ENCODE measurements at places on chromosomes 16 and 17.

DNA sequence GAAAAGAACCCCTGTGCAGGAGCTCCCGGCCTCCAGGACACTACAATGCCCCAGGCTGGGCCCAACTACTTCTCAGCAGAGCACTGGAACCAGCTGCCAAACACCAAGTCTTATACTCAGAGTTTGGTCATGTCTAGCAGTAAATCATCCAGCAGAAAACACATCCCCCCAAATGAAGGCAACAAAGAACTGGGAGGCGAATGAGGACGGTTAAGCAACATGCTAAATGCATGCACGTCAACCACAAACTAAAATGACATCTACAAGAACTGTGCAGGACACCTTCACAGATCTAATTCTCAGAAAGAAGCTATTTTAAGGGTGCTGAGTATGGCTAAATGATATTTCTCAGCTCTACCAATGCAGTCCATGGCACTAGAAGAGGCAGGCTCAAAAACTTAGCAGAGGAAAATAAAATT, 7.6 kb upstream of the IRX5 start:
- no peak for DNase-seq

DNA sequence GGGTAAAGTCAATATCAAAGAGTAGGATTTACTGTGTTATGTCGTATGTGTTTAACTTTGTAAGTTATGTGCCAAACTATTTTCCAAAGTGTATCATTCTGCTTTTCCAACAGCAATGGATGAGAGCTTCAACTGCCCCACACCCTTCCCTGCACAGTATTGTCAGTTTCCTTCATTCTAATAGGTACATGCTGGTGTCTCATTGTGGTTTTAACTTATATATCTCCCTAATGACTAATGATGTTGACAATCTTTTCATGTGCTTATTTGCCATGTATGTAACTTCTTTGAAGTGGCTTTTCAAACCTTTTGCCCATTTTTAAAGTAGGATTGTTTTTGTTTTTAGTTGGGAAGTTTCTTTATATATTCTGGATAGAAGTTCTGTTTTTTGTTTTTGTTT, 3.8 kb downstream of the DDX19B start:
- DNase-seq: no peak

GRCh38 chr17:39823407-39824054, 40.6 kb downstream of the IKZF3 start:
- no peak for DNase-seq

DNA sequence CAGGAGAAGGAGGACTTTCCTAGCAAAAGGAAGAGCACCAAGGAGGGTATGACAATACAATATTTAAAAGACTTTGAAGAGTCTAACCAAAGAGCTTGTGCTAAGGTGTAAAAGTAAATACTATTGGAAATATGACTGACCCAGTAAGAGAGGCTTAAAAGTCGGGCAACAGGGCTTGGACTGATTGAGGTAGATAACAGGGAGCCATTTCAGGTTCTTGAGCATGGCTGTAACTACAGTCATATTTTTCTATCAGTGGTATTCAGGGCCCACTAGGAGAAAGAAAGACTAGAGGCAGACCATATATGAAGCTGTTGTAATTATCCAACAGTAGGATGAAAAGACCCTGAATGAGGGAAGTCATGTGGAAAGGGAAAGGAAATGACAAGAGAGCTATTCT, 62.3 kb downstream of the SMURF2 start:
- DNase-seq: no peak

DNA sequence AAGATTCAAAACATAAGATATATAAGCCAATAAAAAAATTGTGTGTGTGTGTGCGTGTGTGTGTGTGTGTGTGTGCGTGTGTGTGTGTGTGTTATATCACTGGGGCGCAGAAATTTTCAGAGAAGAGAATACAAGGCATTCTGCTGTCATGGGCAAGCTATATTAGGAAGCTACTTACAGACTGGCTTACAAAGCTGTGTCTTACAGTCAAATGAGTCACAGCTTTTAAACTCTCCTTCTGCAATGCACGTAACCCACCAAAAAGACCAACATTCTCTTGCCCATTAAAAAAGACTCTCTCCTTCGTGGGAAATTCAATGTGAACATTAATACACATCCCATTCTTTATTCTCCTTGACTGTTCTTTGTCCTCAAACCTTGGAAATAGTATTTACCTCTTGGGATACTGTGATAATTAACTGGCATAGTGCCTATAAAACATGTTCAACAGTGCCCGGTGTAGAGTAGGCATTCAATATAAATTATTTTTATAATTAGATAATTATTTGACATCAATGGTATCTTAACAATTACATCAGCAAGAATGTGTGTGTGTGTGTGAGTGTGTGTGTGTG, 860.4 kb upstream of the SOX9 start:
- DNase-seq: no peak

DNA sequence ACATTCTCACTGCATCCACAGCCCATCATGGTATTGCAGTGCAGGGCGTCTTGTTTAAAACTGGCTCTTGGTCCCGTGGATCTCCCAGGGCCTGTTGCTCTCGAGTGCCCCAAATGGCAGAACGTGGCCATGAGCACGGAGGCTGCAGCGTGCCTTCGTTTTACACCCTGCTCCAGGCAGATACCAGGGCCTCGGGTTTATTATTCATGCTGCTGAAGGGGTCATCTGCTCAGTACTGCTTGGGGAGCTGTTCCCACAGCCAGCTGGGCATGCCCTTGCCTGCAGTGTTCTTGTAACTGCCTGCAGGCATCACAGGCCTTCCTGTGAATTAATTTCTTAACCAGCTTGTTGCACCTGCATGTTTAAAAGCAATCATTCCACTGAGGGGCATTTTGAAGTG, 129.7 kb upstream of the CHMP6 start:
- no peak for DNase-seq

GRCh38 chr17:4519361-4519788, 20.7 kb downstream of the SPNS2 start:
- DNase-seq: no peak

DNA sequence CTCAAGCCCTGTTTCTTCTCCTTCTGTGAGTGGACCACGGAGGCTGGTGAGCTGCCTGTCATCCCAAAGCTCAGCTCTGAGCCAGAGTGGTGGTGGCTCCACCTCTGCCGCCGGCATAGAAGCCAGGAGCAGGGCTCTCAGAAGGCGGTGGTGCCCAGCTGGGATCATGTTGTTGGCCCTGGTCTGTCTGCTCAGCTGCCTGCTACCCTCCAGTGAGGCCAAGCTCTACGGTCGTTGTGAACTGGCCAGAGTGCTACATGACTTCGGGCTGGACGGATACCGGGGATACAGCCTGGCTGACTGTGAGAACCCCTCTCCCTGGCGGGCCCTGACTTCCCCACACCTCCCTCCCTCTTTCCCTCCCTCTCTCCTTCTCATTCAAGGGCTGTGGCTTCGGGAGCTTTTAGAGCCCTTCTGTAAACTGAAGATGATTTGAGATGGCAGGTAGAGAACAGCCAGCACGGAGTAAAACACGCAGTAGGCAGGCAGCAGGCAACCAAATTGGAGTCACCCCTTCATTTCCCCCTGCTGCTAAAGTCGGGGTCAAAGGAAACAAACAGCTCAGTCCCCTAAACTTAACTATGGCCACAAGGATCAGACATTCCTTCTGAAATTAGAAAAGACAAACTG, 3.9 kb downstream of the SPACA3 start:
- no peak for DNase-seq

DNA sequence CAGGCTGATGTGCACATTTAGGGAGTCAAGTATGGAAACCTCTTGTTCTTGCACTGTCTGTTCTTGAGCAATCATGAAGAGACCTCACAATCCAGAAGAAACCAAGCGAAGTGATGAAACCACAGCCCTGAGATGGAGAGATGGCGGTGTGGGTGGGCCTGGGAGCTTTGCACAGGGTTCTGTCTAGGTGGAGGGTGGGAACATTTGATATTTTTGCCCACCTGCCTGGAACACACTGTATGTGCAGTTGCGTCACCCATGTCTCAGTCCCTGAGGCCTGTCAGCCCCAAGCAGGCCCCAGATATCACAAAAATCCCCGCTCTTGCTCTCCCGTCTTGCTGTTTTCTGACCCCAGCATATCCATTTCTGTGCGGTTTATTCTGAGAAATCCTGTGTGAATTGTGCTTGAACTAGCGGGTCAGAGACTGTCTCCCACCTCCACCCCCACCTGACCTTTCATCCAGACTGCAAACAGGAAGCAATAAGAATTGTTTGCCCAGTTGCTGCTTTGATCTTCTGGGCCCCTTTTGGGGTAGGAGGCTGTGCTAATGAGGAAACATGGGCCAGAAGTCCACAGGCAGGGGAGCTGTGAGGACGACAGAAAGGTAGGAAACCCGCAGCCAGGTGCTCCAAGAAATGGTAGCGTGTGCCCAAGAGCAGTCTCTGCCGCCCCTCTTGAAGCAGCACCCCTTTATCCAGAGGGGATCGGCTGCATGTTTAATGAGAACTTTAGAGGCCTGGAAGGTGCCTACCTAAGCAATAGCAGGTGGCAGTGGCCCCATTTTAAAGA, 183.8 kb downstream of the CCDC182 start:
- no peak for DNase-seq

DNA sequence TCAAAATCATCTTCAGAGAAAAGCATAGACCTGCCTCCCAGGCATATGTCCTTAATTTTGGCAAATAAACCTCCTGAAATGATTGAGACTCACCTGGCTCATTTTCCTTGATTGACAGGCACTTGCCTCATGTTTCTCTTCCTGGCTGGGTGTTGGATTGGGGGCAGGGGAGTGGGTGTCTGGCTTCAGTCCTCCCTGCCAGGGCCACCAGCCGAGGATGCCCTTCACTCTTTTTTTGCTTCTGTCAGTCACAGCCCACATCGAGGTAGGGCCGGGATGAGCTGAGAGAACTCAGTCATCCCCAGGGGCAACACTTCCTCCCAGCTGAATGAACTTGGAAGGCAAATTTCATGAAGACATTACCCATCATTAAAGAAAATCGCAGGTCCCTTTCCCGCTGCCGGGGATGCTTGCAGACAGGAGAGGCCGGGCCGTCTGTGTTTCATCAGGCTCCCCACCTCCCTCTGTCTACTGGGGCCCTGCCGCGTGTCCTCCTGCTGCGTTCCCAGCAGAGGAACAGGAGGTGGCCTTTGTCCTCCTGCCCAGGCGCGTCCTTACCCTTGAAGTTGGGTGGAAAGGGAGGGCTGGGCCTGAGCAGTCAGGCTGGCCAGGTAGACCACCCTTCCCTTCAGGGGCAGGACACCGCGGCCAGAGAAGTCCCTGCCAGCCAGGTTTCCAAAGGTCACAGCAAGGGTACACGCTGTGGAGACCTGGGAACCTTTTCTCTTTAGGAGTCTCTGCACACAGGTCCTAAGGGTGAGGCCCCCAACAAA, 11.2 kb upstream of the DNAH17 start:
- no peak for DNase-seq

- no peak for DNase-seq
Measured at GRCh38 chr17:48066656-48067055, 18.5 kb downstream of the NFE2L1 start.

DNA sequence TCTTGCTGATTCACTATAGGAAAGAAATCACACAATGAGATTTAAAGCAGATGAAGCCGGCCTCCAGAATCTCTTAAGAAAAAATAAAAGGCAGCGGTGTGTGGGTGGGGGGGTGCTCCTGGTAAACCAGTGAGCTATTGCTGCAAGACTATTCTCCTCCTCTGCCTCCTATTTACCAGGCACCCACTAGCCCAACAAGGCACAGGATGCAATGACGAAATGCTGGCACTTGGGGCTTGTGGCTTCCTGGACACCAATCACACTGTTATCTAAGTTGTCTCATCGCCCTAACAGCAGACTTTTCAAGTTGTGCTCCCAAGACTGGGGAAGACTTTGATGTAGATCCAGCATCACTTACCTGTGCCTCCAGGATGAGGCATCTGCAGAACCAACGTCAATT, 50.2 kb upstream of the NDRG4 start:
- no peak for DNase-seq

- no peak for DNase-seq
Measured at GRCh38 chr16:86992587-86992986, 324.6 kb downstream of the C16orf95 start.

- no peak for DNase-seq
Measured at GRCh38 chr17:42341568-42341967, 46.7 kb downstream of the STAT3 start.

- no peak for DNase-seq
Measured at GRCh38 chr16:84514874-84515835, 10.7 kb upstream of the MEAK7 start.

- no peak for DNase-seq
Measured at GRCh38 chr16:73059779-73060615, 12.1 kb upstream of the ZFHX3 start.

DNA sequence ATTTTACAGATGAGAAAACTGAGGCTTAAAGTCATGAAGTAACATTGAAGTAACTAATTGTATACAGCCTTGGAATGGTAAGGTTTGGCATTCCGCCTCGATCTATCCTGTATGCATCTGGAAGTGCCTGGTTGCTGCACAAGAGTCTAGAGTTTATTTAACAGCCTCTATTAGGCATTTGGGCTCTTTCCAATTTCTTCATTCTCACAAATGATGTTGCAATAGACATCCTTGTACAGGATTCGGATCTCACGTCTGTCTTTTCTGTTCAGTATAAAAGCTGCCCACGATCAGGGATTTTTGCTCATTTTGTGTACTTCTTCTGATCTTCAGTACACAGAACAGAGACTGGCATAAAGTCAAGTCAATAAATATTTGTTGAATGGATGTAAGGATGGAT, 100.5 kb downstream of the AIPL1 start:
- no peak for DNase-seq

- DNase-seq: no peak
Measured at GRCh38 chr17:4074831-4075495, 67.9 kb downstream of the ZZEF1 start.

DNA sequence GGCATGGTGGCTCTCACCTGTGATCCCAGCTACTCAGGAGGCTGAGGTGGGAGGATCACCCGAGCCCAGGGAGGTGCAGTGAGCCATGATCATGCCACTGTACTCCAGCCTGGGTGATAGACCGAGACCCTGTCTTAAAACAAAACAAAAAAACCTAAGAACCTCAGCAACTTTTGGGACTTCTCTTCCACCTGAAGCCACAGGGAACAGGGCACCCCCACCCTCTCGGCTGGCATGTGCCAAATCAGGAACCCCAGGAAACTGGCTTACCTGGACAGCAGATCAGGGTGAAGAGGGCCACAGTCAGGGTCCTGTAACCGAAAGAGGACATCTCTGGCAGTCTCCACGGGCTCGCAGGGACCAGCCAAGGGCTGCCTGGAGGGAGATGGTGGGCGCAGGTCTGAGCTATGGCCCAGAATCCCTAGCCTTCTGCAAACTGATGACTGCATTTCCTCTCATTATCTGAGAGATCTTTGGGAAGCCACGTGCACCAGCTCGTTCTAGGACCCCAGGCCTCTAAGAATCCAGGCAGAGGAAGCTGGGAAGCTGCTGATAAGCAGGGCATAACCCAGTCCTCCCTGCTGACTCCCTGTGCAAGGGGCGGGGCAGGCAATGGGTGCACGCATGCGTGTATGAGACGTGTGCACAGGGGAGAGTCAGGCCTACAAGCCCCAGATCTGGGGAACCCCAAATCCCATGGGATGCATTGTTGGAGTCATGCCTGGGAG, 8.4 kb downstream of the PRR29 start:
- DNase-seq: peak; percentile 39

- DNase-seq: no peak
Measured at GRCh38 chr16:22222998-22223397, 16.9 kb downstream of the EEF2K start.

Data from H1 (cell line).